HuH-7.5 (cell line): ENCODE measurements at places on chromosomes 12 and 14.

- no peak for DNase-seq
Observed at GRCh38 chr12:74791365-74791764, 253.7 kb downstream of the ATXN7L3B start.

- no peak for DNase-seq
Observed at GRCh38 chr12:5945071-5946008, at the start of gene ANO2. Gene ANO2 (minus strand): TSS chr12:5945259. CDS start chr12:5945217, 42 bp downstream.

DNA sequence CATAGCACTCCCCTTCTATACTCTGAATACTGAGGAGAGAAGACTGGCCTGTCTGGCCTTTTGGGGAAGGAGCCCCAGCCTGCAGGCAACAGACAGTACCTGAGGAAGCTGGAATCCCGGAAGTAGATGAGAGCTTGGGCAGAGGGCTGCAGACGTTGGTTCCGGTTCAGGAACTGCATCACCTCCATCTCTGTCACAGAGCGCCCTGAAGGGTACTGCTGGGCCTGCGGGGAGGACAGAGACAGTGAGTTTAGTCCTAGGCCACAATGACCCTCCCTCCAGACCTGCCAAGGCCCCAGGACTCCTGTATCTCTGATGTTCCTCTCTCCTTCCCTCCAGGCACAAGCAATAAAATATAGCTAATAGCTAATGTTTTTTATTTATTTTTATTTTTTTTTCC lies 28.4 kb downstream of the TEP1 start:
- no peak for DNase-seq

GRCh38 chr12:51910168-51910567 lies 2.9 kb downstream of the ACVRL1 start:
- no peak for DNase-seq

GRCh38 chr12:122886851-122887818 lies 8.8 kb downstream of the VPS37B start:
- no peak for DNase-seq

DNA sequence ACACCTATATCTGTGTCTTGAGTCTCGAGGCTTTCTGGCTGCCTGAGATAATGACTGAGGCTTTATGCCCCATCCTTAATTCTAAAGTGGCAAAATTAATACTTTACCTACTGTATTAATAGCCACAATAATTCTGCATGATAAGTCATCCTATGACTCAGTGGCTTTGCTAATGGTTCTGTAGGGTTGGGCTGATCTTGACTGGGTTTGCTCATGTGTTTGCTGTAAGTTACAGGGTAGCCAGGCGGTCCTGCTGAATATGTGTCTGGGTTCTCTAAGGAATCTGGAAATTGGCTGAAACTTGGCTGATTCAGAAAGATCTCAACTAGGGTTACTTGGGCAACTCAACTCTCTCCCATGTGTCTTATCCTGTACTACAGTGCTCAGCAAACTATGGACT lies 21.7 kb downstream of the MGST1 start:
- no peak for DNase-seq

- no peak for DNase-seq
Observed at GRCh38 chr12:15726027-15726877, 62.9 kb downstream of the EPS8 start.

GRCh38 chr12:112938751-112939150 lies 477 bp downstream of the OAS3 start:
- DNase-seq, result no peak

- no peak for DNase-seq
Observed at GRCh38 chr14:54681811-54682261, 114.9 kb downstream of the SAMD4A start.

- no peak for DNase-seq
Observed at GRCh38 chr14:97159124-97159523, 361.9 kb downstream of the VRK1 start.

GRCh38 chr12:76698966-76699365 lies 64.9 kb upstream of the ZDHHC17 start:
- DNase-seq, result no peak

- DNase-seq, result no peak
Observed at GRCh38 chr14:89651805-89652204, 234.8 kb upstream of the FOXN3 start.
